ENCODE measurements at places on chromosomes 1 and 21. TPM values are rescaled to one million over a fixed set of nuclear protein-coding genes. Genes with fewer than 3 reads are reported as not detected.

Gene GBP7
- total RNA-seq: not detected

DNA sequence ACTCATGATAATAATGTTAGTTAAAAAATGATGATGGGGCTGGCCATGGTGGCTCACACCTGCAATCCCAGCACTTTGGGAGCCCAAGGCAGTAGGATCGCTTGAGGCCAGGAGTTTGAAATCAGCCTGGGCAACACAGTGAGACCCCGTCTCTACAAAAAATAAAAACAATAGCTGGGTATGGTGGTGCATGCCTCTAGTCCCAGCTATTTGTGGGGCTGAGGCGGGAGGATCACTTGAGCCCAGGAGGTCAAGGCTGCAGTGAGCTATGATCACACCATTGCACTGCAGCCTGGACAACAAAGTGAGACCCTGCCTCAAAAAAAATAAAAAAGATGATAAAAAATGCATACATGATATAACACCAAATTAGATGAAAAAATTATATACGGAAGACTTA, 5.3 kb downstream of the P3H1 start:
- H3K4me1 ChIP-seq: peaks cover 5% of the 10 kb centered on the region
- DNase-seq: no peak
- no peaks in the 10 kb centered on the region for H3K36me3 ChIP-seq
- H3K27me3 ChIP-seq: no peaks in the 10 kb centered on the region
- no peak overlapping the region for H3K4me3 ChIP-seq
- no peak overlapping the region for H3K27ac ChIP-seq

DNA sequence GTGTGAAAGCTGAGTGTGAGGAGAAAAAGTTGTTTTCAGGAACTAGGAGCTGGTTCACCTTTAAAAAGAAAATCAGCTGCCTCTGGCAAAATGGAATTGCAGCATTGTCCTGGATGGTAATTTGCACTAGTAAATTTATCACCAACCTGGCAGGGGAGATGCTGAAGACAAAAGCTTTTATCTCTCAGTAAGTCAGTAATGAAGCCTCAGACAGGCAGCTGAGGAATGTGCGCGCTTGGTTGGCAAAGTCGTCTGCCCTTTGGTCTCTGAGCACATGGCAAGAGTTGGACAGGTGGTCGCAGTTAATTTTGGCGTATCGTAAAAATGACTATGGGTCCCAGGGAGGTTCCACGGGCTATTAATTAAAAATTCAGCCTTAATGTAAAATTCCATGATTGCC, 131.9 kb downstream of the BACH1 start:
- H3K27me3 ChIP-seq: no peaks in the 10 kb centered on the region
- no peaks in the 10 kb centered on the region for H3K4me1 ChIP-seq
- H3K36me3 ChIP-seq: no peaks in the 10 kb centered on the region

Gene E2F2
- total RNA-seq: 0.15 TPM

DNA sequence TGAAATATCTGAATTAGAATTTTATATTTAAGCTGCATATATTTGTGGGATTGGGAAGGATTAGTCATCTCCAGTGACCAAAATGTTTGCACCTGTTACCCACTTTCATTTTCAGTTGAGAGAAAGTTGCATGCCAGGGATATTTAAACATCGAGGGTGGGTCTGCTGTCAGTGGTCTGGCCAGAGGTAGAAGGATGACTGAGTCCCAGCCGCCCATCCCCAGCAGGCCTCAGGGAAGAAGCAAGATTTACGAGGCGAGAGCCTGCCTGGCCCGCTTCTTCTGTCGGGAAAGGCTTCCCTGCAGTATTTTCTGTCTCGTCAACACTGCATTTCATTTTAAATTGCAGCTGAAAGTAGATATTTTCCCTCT, 1.4 kb upstream of the MAN1C1 start:
- H3K4me3 ChIP-seq: no peak overlapping the region
- H3K27me3 ChIP-seq: no peaks in the 10 kb centered on the region
- no peak for DNase-seq

DNA sequence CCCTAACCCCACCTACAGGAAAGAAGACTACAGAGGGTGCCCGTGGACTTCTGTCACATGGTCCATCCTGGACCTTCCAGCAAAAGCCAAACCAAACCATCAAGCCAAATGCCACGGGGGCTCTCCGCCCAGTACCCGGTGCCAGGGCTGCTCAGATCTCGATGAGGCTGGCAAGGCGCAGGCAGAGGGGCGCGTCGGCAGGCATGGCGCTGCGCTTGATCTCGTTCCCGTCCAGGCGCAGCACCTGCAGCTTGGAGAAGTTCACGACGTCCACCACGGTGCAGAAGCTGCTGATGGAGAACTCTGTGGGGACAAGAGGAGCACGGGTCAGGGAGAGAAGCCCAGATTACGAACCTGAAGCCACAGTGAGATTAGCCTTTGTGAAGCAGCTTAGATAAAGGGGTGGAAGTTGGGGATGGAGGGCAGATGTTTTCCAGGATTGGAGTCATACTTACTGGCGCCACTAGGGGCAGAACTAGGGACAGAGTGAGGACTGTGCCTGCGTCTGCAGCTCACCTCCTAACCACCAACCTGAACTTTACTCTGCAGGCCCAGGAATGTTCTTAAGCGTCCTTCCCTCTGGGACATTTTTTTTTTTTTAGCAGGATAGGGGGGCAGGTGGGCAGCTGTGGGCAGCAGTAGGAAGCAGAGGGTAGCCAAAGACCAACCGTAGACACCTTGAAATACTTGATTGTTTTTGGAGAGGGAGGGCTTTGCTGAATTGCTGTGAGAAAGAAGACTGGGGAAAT, 8.6 kb downstream of the FMOD start:
- no peak for DNase-seq
- H3K36me3 ChIP-seq: no peaks in the 10 kb centered on the region
- H3K27ac ChIP-seq: peak overlapping the region; percentile 28
- no peaks in the 10 kb centered on the region for H3K27me3 ChIP-seq
- peaks cover 7% of the 10 kb centered on the region for H3K4me1 ChIP-seq

All from ovary (tissue), 10 donors.